Activated naive CD8-positive, alpha-beta T cell treated with anti-CD3 and anti-CD28 coated beads, Interleukin-2, amount 10 ng/mL, durations not matched to agents 7 days and 5 days (primary cell): ENCODE measurements at places on chromosomes 7 and 10. TPM values are rescaled to one million over a fixed set of nuclear protein-coding genes. Genes with fewer than 3 reads are reported as not detected.

DNA sequence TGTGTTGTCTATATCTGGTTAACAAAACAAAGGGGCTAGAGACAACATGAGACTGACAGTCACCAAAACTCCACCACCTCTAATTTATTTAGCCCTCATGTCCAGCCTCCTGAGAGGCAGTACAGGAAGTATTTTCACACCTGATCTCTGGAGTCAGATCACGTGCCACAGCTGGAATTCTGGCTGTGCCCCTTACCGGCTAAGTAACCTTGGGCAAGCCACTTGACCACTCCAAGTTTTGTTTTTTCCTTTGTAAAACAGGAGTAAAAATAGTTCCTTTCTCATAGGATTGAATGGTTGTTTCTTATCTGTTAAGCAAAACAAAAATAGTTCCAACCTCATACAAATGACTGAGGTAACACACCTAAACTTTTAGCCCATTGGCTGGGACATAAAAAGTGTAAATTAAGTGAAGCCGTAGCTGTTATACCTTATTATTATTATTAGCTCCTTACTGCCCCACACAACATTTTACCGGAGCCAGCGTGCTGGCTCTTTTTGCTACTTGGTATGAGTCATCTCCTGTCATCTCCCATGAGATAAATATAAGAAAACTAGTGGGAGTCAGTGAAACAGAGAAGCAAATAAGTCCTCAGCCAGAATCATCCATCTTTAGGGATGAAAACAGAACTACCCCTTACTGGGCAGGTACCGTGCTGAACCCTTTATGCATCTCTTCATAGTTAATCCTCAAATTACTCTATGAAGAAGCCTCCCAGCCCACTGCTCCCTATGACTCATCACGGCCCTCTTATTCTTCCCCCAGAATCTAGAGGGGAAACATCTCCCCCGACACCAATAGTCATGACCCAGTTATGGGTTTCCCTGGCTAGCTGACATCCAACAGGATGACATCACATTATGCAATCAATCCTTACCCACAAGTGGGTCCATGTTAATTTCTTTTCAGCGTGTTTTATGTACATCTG, 44.9 kb downstream of the PPP1R3C start:
- H3K4me3 ChIP-seq = no peak overlapping the region
- peaks cover 3% of the 10 kb centered on the region for H3K27me3 ChIP-seq
- H3K27ac ChIP-seq = no peak overlapping the region
- H3K36me3 ChIP-seq = no peaks in the 10 kb centered on the region
- DNase-seq = no peak
- no peaks in the 10 kb centered on the region for H3K4me1 ChIP-seq

- no peaks in the 10 kb centered on the region for H3K27me3 ChIP-seq
- DNase-seq = no peak
- no peak overlapping the region for H3K4me3 ChIP-seq
- no peak overlapping the region for H3K27ac ChIP-seq
- peaks cover 28% of the 10 kb centered on the region for H3K36me3 ChIP-seq
These were observed 30.1 kb upstream of the PTPRN2 start for GRCh38 chr7:158617737-158618128.

DNA sequence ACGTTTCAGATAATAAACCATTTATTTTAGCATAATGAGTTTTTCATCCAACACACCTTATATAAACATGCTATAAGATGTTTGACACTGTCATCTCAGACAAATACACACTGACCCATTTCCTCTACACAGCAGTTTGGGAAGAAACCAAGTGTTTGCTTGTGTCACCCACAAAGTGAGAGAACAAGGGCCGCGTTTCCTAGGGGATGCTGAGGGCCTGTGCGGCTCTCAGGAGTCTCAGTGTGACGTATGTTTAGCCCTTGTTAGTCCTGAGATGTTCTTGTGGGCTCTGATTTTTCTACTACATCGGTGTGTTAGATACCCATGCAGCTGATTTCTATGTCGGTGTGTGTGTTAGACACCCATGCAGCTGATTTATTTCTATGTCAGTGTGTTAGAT, 266.3 kb downstream of the DIP2C start:
- H3K36me3 ChIP-seq = no peaks in the 10 kb centered on the region
- H3K4me1 ChIP-seq = no peaks in the 10 kb centered on the region
- no peak overlapping the region for H3K4me3 ChIP-seq

- H3K4me1 ChIP-seq = peaks cover 27% of the 10 kb centered on the region
- H3K36me3 ChIP-seq = peaks cover 40% of the 10 kb centered on the region
- peak overlapping the region; percentile 49 for H3K27ac ChIP-seq
- H3K4me3 ChIP-seq = no peak overlapping the region
These were observed 80.4 kb downstream of the NRBF2 start for GRCh38 chr10:63213489-63213888.

MSMB gene
- not detected for total RNA-seq

- no peaks in the 10 kb centered on the region for H3K27me3 ChIP-seq
- H3K4me1 ChIP-seq = peaks cover 5% of the 10 kb centered on the region
- H3K27ac ChIP-seq = no peak overlapping the region
- peaks cover 28% of the 10 kb centered on the region for H3K36me3 ChIP-seq
These were observed 31.7 kb downstream of the ARHGAP12 start for GRCh38 chr10:31896968-31897384.

GRCh38 chr10:98745645-98746044, 298.9 kb upstream of the HPS1 start:
- no peaks in the 10 kb centered on the region for H3K4me1 ChIP-seq
- DNase-seq = no peak
- no peaks in the 10 kb centered on the region for H3K27me3 ChIP-seq
- H3K36me3 ChIP-seq = no peaks in the 10 kb centered on the region
- no peak overlapping the region for H3K27ac ChIP-seq
- no peak overlapping the region for H3K4me3 ChIP-seq

- H3K4me1 ChIP-seq = peaks cover 8% of the 10 kb centered on the region
- H3K36me3 ChIP-seq = no peaks in the 10 kb centered on the region
- H3K27me3 ChIP-seq = peaks cover 1% of the 10 kb centered on the region
- DNase-seq = no peak
- H3K4me3 ChIP-seq = no peak overlapping the region
These were observed 3.5 kb upstream of the DEPP1 start for GRCh38 chr10:44982114-44982460.

FBXO24 gene
- 1.2 TPM for total RNA-seq

- no peaks in the 10 kb centered on the region for H3K36me3 ChIP-seq
- peaks cover 5% of the 10 kb centered on the region for H3K27me3 ChIP-seq
- H3K4me1 ChIP-seq = no peaks in the 10 kb centered on the region
- DNase-seq = no peak
- H3K27ac ChIP-seq = no peak overlapping the region
- H3K4me3 ChIP-seq = no peak overlapping the region
These were observed 328.1 kb downstream of the HGF start for GRCh38 chr7:81441750-81442149.

- no peak overlapping the region for H3K4me3 ChIP-seq
- no peaks in the 10 kb centered on the region for H3K27me3 ChIP-seq
- H3K27ac ChIP-seq = no peak overlapping the region
These were observed 230.3 kb downstream of the INHBA start for GRCh38 chr7:41472427-41473125.

DNA sequence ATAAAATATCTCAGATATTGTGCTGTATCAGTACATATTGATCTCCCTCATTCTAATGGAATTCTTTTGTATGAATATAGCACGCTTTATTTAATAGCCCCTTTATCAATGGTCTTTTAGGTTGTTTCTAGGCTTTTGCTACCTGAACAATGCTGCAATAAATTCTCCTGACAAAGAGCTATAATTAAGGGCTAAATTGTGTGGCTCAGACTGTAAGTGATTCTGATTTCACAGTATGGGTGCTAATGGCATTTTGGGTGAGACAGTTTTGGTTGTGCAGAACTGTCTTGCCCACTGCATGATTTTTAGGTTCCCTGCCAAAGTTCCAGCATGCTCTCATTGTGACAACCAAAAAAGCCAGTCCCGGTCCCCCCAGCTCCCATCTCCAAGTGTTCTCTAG, 363.2 kb downstream of the REEP3 start:
- no peak overlapping the region for H3K27ac ChIP-seq
- peaks cover 6% of the 10 kb centered on the region for H3K27me3 ChIP-seq

DNA sequence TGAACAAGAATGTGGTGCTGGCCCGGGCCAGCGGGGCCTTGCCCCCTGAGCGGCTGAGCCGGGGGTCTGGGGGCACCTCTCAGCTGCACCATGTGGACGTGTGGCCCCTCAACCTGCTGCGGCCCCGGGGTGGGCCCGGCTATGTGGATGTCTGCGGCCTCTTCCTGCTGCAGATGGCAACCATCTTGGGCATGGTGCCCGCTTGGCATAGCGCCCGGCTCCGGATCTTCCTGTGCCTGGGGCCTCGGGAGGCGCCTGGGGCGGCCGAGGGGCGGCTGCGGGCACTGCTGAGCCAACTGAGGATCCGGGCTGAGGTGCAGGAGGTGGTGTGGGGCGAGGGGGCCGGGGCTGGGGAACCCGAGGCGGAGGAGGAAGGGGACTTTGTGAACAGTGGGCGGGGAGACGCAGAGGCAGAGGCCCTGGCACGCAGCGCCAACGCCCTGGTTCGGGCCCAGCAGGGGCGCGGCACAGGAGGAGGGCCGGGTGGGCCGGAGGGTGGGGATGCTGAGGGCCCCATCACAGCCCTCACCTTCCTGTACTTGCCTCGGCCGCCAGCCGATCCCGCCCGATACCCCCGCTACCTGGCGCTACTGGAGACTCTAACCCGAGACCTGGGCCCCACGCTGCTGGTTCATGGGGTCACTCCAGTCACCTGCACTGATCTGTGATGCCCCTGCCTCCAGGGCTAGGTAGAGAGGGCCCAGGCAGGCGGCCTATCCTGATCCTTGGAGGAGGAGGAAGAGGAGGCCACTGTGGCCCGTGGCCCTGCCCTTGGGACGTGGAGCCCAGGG, 1.1 kb upstream of the TRIP6 start:
- peaks cover 9% of the 10 kb centered on the region for H3K36me3 ChIP-seq
- peaks cover 9% of the 10 kb centered on the region for H3K4me1 ChIP-seq
- peak overlapping the region; percentile 95 for H3K4me3 ChIP-seq
- peak overlapping the region; percentile 95 for H3K27ac ChIP-seq
- H3K27me3 ChIP-seq = no peaks in the 10 kb centered on the region
- peak; percentile 53 for DNase-seq

GRCh38 chr7:149414745-149415390, 46.0 kb downstream of the ZNF777 start:
- H3K27me3 ChIP-seq = peaks cover 31% of the 10 kb centered on the region
- H3K27ac ChIP-seq = no peak overlapping the region
- peaks cover 9% of the 10 kb centered on the region for H3K4me1 ChIP-seq
- DNase-seq = no peak

GRCh38 chr10:60338002-60338564, 51.6 kb downstream of the ANK3 start:
- H3K27me3 ChIP-seq = no peaks in the 10 kb centered on the region
- H3K4me1 ChIP-seq = no peaks in the 10 kb centered on the region
- no peak for DNase-seq
- H3K27ac ChIP-seq = no peak overlapping the region
- H3K4me3 ChIP-seq = no peak overlapping the region

GRCh38 chr10:110011681-110012080, 3.9 kb downstream of the ADD3 start:
- no peak overlapping the region for H3K27ac ChIP-seq
- peaks cover 57% of the 10 kb centered on the region for H3K4me1 ChIP-seq
- no peaks in the 10 kb centered on the region for H3K27me3 ChIP-seq
- peak overlapping the region; percentile 33 for H3K4me3 ChIP-seq
- no peak for DNase-seq

H2BK1 gene
- 2.2 TPM for total RNA-seq

TWIST1 gene
- not detected for total RNA-seq

NUTM2E gene
- not detected for total RNA-seq

- no peak overlapping the region for H3K27ac ChIP-seq
- no peak overlapping the region for H3K4me3 ChIP-seq
- H3K36me3 ChIP-seq = no peaks in the 10 kb centered on the region
- DNase-seq = no peak
These were observed 154.0 kb downstream of the UBE2H start for GRCh38 chr7:129798616-129799349.

SPRN gene
- not detected for total RNA-seq

TAS2R41 gene
- total RNA-seq = not detected

DNA sequence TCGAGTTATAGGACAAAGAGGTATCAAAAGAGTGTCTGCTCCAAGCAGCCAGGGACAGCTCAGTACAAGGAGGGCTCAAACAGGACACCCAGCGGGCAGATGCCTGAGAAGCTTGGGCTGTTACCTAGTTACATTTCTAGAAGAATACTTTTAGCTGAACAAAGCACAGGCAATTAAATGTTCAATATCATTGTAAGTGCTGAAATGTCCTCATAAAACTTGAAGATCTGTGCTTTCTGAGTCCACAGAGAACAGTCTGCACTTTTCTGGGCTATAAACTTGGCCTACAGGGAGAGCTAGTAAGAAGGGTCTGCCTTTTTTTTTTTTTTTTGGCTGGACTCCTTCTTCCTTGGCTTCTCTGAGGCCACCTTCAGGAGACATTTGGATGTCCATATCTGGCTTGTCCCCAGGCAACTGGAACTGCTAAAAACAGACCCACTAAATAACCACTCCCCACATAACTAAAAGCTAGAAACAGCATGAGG, 123.2 kb downstream of the SLC16A9 start:
- no peaks in the 10 kb centered on the region for H3K4me1 ChIP-seq
- no peaks in the 10 kb centered on the region for H3K36me3 ChIP-seq
- peaks cover 2% of the 10 kb centered on the region for H3K27me3 ChIP-seq
- H3K27ac ChIP-seq = no peak overlapping the region

DNA sequence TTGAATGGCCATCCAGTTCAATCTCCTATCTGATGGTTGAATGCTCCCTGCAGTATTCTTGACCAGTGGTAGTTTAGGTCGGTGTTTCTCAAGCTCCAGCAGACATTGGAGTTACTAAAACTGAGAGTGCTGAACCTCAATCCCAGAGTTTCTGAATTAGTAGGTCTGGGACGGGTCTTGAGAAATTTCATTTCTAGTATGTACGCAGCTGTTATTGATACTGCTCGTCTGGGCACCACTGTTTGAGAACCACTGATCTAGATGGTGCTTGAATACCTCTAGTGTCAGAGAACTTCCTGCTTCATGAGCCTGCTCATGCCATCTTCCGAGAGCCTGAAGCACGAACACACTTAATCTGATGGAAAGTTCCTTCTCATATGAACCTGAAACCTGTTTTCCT, 99.4 kb upstream of the CREB5 start:
- no peak overlapping the region for H3K27ac ChIP-seq
- DNase-seq = no peak
- H3K4me3 ChIP-seq = no peak overlapping the region

DNA sequence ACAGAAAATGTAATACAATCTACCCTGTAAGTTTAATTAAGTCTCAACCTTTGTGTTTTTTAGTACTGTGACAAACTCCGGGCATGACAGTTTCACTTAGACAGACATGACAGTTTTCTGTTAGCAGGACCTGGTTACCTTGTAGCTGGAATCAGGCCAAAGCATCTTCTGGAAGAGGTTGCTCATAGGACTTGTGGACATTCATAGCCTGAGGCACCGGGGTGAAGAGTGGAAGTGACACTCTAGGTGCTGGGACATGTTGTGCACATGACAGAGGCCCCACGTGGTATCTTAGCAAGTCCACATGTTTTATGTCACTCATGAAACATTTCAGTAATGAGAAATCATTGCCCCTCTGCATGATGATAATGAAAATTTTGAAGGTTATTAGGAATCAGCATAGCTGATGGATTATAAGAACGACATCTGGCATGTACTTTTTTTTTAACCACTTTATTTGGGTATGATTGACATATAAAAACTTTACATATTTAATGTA, 441.4 kb downstream of the CNTNAP2 start:
- DNase-seq = no peak
- no peak overlapping the region for H3K4me3 ChIP-seq
- H3K4me1 ChIP-seq = no peaks in the 10 kb centered on the region
- H3K27me3 ChIP-seq = no peaks in the 10 kb centered on the region
- no peak overlapping the region for H3K27ac ChIP-seq
- no peaks in the 10 kb centered on the region for H3K36me3 ChIP-seq
